ENCODE measurements at places on chromosomes 16 and 17.

GRCh38 chr16:67430977-67431774 is at the start of gene HSD11B2:
HSD11B2 (plus strand) TSS chr16:67431121; CDS start chr16:67431249, 128 bp downstream.
- no peak for DNase-seq

GRCh38 chr16:62033065-62033464 is 3.2 kb downstream of the CDH8 start:
- no peak for DNase-seq

- no peak for DNase-seq
These were observed 111.2 kb downstream of the SHISA9 start for GRCh38 chr16:13012601-13013000.

- no peak for DNase-seq
These were observed 5.4 kb downstream of the CTRL start for GRCh38 chr16:67926181-67926750.

DNA sequence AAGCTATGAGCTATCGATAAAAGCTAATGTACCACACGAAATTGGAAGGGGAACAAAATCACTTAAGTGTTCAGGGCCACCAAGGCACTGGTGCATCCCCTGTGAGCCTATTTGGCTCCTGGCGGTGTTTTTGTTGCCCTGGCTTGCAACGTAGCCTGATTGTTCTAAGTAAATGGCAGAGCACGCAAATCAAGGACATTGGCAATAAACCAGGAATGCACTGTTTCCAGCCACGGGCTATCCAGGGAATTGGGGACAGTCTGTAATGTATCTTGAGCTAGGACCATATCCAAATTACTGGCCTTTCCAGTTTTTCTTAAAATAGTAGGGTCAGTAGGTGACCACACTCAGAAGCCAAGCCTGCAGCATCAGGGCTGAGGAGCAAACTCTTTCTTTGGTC is 734.0 kb downstream of the MAF start:
- no peak for DNase-seq

- no peak for DNase-seq
These were observed 3.2 kb downstream of the OR2C1 start for GRCh38 chr16:3358871-3359270.

- no peak for DNase-seq
These were observed 100.2 kb upstream of the CDH11 start for GRCh38 chr16:65222049-65222448.

DNA sequence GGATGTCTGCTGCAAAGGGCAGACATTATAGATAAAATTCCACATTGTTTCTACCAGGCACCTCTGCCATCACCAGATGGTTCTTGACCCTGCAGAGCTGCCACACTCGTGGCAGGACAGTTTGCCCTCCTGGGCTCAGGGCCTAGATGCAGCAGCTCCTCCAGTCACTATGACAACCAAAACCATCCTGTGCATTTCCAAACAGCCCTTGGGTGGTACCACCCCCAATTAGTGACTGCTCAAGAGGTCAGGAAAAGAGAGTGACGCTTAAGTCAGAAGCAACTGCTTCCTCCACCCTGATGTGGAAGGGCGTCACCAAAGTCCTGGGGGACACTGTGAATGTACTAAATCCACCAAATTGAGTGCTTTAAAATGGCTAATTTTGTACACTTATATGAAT is 109.2 kb downstream of the C16orf95 start:
- no peak for DNase-seq

DNA sequence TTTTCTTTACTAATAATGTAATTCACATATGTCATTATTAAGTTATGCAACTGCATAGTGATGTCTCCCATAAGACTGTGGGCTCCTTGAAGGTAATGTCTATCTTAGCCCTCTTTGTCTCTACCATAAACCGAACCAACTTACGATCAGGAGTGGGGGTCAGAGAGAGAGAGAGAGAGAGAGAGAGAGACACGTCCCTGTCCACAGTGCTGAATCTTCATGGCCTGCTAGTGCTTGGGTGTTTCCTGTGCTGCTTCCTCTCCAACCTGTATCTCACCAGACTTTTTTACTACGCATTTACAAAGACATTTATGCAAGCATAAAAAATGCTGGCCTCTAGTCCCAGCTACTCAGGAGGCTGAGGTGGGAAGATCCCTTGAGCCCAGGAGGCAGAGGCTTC is 52.2 kb upstream of the HAPSTR1 start:
- DNase-seq = no peak
